NCI-H2227 treated with DMSO at 0.1 percent for 48 hours (cell line): ENCODE measurements at places on chromosomes 4 and X.

DNA sequence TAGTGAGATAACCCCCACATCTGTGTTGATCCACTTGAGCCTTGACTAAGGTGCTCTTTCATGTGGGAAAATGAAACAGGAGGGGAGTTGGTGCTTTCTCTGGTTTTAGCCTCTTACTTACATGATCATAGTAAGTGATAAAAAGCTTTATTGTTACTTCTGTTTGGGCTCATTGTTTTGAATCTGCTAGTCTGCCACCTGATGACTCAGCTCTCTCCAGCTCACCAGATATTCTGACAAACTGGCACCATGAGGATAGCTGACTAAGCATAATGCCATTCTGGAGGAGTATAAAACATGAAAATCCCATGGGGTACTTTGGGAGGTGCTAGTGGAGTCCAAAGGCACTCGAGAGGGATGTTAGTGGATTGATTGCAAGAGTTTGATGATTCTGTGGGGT lies 824.0 kb downstream of the RAPGEF2 start:
- no peak for DNase-seq

- no peak for DNase-seq
These were observed 845.2 kb downstream of the PCDH18 start for GRCh38 chr4:136687118-136687517.

- DNase-seq, result no peak
These were observed 1445.1 kb upstream of the TENM3 start for GRCh38 chr4:180798036-180798577.

DNA sequence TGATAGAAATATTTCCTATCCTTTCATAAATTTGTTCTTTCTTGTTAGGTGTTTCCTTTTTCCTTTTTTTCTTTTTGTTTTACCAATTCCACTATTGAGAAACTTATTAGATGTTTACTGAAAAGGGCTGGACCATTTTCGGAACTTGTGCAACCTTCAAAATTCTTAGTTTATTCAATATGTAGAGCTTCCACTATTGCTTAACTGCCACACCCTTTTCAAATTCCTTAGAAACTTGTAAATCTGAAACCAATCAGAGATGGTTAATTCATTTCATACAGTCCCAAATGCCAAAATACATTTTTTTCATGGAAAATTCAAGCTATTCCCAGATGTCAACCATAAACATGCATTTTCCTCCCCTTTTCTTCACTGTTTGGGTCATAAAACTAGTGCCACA lies 66.1 kb upstream of the SLC39A8 start:
- no peak for DNase-seq

DNA sequence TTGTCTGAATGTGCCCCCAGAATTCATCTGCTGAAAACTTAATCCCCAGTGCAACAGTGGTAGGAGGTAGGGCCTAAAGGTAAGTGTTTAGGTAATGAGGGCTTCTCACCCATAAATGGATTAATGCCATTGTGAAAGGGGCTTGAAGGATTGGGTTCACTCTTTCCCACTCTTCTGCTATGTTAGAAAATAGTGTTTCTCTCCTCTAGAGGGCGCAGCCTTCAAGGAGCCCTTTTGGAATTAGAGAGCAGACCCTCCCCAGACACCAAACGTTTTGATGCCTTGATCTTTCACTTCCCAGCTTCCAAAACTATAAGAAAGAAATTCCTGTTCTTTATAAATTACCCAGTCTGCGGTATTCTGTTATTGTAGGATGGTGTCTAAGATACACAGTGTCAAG lies 706.4 kb downstream of the SMARCA1 start:
- DNase-seq, result no peak

- DNase-seq, result no peak
These were observed 101.1 kb downstream of the TSPAN5 start for GRCh38 chr4:98557194-98557892.

DNA sequence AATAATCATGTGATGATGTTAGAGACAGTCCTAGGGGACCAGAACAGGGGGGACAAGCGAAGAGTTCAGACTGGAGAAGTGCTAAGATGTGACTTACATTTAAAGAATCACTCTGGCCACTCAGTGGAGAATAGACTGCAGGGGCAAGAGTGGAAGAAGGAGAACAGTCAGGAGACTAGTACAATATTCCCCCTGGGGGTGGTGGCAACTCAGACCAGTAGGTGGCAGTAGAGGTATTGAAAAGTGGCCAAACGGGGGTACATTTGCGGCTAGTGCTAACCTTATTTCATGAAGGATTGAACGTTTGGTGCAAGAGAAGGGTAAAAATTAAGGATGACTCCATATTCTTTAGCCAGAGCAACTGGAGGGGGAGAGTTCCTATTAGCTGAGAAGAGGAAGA lies 2.7 kb upstream of the BMX start:
- peak; percentile 82 for DNase-seq

DNA sequence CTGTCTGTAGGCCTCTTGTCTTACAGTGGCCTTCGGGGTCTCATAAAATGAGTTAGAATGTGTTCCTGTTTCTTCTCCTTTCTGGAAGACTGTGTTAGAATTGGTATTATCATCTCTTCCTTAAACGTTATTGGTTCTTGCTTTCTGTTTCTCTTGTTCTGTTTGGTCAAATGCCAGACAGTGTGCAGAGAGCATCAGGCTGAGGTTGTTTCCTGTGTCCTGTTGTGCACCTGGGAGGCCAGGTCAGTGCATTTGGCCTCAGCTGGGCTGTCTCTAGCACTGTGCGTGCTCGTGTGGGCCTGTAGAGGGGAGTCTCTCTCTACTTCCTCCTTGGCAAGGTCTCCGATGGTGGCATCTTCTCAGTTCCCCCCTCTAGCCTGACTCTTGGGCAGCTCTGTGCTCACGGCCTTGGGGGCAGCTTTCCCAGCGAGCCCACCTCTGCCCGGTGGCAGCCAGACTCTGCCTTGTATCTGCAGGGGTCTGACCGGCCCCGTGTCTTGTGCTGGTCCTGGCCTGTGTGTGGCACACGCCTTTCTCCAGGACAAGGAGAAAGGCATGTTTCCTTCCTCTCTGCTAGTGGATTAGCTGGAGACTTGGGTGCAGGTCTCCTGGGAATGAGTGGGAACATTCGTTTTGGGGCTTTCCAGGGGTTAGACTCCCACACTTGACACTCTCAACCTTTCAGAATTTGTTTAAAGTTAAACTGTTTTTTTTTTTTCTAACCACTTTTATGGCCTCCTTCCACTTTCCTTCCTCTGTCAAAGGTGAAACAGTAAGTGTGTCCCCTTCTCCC lies 62.3 kb downstream of the FAM193A start:
- DNase-seq, result no peak

DNA sequence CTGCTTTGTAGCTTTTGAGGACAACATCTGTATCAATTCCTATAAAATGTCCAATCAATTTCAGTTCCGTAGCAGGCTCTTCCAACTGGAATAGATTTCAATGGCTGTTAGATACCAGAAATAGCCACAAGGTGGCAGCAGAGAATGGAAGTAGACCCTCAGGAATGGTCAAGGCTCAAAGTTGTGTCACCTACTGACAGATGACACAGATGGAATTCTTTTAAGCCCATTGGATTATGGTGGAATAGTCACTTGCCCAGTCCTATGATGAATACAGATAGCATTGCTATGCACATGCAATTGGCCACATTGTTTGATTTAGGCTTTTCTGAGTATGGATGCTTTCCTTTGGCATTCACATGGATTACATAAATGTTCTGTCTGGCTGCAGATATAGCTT lies 130.4 kb upstream of the RADX start:
- DNase-seq, result peak; percentile 74

DNA sequence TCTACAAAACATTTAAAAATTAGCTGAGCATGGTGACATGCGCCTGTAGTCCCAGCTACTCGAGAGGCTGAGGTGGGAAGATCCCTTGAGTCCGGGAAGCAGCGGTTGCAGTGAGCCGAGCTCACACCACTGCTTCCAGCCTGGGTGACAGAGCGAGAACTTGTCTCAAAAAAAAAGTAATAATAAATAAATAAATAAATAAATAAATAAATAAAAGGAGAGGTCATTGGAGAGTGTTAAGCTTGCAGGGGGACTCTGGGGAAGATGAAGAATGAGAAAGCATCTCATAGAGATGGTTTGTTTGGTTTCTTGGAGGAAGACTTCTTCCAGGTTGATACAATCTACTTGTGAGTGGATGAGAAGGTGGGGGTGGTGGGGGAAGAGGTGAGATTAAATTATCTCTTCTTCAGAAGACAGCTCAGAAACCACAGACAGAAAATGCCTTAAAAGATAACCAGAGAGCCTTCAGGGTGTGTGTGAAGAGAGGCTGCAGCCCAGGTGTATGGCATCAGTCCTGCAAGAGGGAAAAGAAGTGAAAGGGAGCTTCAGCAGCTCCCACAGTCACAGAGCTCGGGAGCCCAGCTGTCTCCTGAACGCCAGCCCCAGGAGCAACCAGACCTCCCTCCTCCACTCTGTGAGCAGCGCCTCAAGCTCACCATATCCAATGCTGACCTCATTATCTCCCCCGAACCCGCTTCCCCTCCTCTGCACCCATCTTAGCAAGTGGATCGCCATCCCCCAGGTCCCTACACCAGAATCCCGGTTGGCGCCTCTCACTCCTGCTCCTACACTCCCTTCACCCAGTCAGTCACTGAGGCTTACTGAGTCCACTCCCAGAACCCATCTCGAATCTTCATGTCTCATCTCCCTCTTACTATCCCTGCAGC lies 48.2 kb downstream of the RBM47 start:
- no peak for DNase-seq

DNA sequence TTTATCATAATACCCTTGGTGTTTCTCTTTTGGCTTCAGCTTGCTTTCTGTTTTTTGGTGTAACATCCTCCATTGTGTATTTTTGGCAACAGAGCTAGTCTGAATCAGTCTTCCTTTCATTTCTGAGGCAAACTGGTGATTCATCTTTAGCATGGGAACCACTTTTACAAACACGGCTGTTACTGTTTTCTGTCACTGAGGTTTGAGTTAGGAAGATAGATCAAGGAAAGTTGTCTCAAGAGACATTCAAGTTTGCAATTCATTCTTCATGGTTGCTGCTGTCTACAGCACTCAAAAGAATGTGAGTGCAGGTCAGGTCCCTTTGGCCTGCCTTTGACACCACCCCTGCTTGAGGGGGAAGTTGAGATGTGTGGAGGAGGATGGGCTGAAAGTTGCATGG lies 36.3 kb downstream of the IL21 start:
- no peak for DNase-seq

DNA sequence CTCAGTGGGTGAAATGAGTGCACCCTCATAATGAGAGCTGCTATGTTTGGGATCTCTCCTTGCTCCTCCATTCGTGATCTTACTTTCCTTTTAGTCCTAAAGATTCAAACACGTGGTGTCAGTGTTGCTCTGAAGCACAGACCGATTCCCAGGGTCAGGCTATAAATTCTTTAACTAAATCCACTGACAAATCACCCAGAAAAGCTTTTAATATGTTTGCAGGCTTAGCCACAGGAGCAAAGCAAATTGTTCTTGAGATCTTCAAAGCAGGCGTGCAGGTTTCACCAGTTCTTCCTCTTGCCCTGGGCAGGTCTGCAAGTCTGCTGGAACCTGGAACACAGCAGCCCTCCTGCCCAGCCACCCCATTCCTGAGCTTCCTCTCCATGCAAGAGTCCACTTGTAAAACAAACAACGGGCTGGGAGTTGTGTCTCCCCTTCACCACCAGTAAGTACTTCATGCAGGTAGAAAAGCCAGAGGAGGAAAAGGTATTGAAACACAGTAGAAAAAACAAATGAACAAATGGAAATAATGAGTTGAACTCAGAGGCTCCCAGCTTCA lies 70.1 kb upstream of the ENPP6 start:
- DNase-seq, result no peak

DNA sequence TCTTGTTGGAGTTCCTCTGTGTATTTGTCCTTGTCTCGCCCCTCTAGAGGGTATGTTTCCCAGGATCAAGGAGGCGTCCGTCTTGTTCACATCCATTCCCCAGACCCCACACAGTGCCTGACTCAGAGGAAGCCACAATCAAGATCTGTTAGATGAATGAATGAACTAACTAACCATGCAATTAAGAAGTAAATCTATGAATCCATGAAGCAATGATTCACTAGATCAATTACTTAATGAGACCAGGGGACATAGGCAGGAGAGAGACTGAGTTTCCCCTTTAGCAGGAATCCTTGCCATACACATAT lies 11.9 kb downstream of the BLOC1S4 start:
- DNase-seq, result no peak

DNA sequence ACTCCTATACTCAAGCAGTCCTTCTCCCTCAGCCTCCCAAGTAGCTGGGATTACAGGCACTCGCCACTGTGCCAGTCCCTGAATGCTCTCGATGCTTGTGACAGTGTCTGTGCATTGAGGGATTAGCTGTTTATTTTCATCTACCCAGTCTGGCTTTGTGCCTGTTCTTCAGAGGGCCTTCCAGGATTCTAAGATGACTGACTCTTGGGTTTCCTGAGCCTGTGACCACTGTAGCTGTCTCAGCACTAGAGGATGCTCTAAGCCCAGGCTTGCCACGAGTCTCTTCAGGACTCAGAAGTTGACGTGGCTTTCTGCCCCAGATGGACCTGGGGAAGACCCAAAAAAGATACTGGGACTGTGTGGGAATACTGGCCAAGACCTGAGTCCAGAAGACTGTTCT lies 201.4 kb downstream of the ARHGAP10 start:
- no peak for DNase-seq

GRCh38 chr4:187464573-187464972 lies 531.0 kb upstream of the ZFP42 start:
- DNase-seq, result no peak

DNA sequence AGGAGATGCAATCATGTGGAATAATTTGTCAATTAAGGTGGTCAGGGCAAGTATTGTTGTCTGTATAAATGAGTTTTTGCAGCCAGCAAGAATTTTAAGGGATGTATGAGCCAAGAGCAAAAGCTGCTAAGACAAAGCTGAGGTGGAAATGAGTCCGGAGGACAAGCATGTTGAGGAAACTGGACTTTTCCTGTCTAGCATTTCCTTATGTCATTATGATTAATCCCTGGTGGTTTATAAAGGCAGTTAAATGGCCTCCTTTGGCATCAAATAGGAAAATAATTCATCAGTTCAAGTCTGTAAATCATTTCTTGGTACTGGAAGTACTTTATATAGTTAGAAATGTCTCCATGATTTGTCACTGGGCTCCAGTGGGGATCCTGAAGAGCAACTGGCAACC lies 61.6 kb upstream of the TEX13A start:
- DNase-seq, result no peak

- DNase-seq, result no peak
These were observed 6.5 kb downstream of the FATE1 start for GRCh38 chrX:151722241-151722846.

DNA sequence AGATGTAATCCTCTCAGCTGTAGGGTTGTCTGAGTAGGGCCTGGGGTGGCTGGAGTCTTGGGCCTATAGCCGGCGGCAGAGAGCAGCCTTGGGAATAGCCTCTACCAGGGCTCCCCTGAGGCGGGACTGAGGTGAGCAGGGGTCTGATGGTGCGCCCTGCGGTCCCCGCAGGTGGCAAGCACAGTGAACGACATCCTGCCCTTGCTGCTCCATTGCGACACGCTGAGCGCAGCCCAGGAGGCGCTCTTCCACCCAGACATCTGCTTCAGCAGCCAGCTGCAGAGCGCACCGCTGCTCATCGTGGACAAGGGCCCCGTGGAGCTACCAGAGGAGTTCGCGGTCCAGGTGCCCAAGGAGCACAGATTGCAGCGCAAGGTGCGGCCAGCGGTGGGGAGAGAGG lies 317.0 kb downstream of the ADGRL3 start:
- no peak for DNase-seq

GRCh38 chr4:136731025-136731424 lies 801.3 kb downstream of the PCDH18 start:
- DNase-seq, result no peak
